ENCODE measurements at places on chromosomes 5 and 9. TPM values are rescaled to one million over a fixed set of nuclear protein-coding genes. Genes with fewer than 3 reads are reported as not detected.

DNA sequence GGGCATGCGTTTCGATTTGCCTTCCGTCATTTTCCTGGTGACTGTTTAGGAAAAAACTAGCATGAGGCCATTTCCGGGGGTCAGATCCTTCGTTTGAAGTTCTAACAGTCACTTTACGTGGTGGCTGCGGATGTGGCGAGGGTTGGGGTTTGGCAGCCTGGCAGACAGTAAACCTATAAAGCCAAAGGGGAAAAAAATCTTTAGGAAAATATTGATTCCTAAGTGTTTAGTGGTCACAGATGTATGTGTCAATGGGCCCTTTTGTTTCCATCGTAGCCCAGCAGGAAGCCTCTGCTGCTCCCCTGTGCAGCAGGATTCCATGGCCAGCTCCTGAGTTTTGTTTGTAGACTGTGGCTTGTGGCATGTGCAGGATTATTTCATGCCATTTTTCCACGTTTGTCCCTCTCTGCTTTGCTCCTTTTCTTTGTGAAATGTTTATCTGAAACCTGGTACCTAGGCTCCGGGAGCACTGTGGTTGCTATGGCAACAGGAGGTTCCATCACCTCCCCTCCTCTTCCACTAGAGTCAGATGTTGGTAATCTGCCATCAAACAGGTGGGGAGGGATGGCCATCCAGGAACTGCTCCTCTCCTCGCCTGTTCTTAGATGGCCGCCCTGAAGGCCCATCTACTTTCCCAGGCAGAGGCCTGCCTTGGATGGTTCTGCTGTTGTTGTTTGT, 202.3 kb downstream of the AOPEP start:
- no peak overlapping the region for H3K4me3 ChIP-seq
- no peak overlapping the region for H3K27ac ChIP-seq
- H3K27me3 ChIP-seq, result no peaks in the 10 kb centered on the region
- no peak for ATAC-seq

DNA sequence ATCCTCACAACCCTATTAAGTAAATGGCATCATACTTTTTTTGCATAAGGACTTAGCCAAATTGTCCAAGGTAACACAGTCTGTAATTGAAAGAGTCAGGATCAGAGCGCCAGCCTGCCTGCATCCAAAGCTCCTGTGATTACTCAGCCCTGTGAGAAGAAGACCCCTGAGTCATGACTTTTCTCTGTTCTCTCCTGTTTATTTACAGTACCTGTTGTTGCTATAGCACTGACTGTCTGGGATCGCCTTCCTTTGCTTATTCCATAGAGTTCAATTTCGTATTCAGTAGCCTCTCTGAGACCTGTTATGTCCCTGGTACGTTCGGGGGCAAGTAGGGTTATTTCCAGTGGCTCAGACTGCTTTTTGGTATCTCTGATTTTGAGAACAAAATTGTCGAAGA, 71.8 kb downstream of the TNC start:
- peaks cover 6% of the 10 kb centered on the region for H3K4me1 ChIP-seq
- no peaks in the 10 kb centered on the region for H3K36me3 ChIP-seq
- peaks cover 12% of the 10 kb centered on the region for H3K27me3 ChIP-seq
- H3K27ac ChIP-seq, result no peak overlapping the region
- no peak overlapping the region for H3K4me3 ChIP-seq

- H3K4me1 ChIP-seq, result no peaks in the 10 kb centered on the region
- H3K27me3 ChIP-seq, result no peaks in the 10 kb centered on the region
- no peak overlapping the region for H3K27ac ChIP-seq
- no peak overlapping the region for H3K4me3 ChIP-seq
Observed at GRCh38 chr5:53386341-53386740, 94.1 kb upstream of the FST start.

- H3K27ac ChIP-seq, result no peak overlapping the region
- peaks cover 17% of the 10 kb centered on the region for H3K27me3 ChIP-seq
- no peaks in the 10 kb centered on the region for H3K36me3 ChIP-seq
- no peak for ATAC-seq
- H3K4me3 ChIP-seq, result no peak overlapping the region
Observed at GRCh38 chr5:6543830-6544560, 88.8 kb downstream of the NSUN2 start.

DNA sequence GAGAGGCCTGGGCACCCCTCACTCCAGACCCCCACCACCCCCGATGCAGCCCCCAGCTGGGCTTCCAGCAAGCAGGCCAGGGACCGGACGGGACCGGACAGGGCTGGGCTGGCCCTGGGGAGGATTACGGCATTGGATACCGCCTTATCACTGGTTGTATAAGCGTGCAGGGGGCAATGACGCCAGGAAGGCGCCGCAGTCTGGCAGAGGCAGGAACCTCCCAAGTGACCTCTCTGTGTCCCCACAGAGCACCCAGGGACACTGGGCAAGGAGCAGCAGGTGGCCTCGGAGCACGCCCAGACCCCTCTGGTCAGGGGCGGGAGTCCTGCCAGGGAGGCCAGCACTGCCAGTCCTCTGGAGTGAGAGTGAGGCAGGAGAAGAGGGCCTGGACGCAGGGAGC, 723 bp upstream of the LCN15 start:
- ATAC-seq, result no peak
- no peaks in the 10 kb centered on the region for H3K36me3 ChIP-seq
- no peak overlapping the region for H3K27ac ChIP-seq
- H3K4me3 ChIP-seq, result no peak overlapping the region
- peaks cover 9% of the 10 kb centered on the region for H3K27me3 ChIP-seq
- peaks cover 6% of the 10 kb centered on the region for H3K4me1 ChIP-seq

DNA sequence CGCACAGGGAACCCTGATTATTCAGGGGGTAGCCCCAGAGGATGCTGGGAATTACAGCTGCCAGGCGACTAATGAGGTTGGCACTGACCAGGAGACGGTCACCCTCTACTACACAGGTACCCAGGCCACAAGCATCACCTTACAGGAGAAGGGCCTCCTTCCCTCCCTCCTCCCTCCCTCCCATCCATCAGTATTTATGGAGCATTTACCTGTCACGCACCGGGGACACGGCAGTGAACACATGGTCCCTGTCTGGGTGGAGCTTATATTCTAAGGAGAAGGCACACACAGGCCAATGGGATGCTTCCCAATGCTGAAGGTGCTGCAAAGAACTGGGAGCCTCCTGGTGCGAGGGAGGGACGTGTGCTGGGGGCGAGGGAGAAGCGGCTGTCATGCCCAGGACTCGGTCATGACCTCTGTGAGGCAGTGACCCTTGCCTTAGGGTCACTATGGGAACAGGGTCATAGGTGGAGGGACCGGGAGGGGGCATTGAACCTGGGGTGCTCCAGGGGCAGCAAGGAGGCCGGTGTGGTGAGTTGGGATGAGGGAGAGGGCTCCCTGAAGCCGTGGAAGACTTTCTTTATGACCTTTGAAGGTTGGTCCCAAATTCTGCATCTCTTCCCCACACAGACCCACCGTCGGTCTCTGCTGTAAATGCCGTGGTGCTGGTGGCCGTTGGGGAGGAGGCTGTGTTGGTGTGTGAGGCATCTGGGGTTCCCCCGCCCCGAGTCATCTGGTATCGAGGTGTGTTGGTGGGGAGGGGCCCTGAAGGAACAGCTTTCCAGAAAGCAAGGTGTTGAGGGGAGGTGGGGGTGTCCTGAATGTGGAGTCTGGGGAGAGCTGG, 41.5 kb downstream of the HMCN2 start:
- no peaks in the 10 kb centered on the region for H3K4me1 ChIP-seq
- H3K27ac ChIP-seq, result no peak overlapping the region
- peaks cover 16% of the 10 kb centered on the region for H3K27me3 ChIP-seq

DNA sequence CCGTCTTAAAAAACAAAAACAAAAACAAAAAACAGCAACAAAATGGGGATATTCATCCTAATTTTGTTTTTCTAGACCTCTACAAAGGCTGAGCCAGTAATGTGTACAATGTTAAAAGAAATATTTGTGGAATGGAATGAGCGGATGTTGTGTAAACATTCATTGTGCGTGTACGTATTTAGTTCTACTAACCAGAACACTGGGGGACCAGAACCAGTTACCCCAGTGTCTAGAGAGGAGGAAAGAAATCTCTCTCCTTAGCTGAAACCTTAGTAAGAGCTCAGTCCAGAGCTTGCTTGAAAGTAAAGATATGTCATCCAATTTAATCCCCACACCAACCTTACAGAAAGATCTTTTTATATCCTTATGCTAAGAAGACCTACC, 106.7 kb upstream of the CPEB4 start:
- H3K4me1 ChIP-seq, result peaks cover 11% of the 10 kb centered on the region
- peak overlapping the region; percentile 90 for H3K27ac ChIP-seq
- H3K27me3 ChIP-seq, result no peaks in the 10 kb centered on the region
- ATAC-seq, result no peak

DNA sequence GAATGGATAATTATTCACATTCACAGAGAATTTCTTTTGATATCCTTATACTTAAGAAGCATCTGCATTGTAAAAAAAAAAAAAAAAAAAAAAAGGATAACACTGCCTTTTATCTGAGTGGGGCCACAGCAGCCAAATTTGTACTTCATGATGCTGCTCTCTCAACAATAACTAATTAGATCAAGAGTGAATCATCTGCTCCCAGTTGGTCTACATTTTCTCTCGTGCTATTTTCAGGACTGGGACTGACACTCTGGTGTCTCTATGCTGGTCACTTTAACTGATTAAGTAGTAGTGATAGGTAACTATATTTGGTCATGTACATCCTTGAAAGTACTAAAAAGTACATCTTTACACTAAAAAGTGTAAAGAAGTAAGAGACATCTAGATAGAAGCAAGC, 90.1 kb downstream of the RFX3 start:
- no peaks in the 10 kb centered on the region for H3K27me3 ChIP-seq
- no peak for ATAC-seq
- no peak overlapping the region for H3K27ac ChIP-seq
- H3K4me1 ChIP-seq, result peaks cover 6% of the 10 kb centered on the region
- no peak overlapping the region for H3K4me3 ChIP-seq

DNA sequence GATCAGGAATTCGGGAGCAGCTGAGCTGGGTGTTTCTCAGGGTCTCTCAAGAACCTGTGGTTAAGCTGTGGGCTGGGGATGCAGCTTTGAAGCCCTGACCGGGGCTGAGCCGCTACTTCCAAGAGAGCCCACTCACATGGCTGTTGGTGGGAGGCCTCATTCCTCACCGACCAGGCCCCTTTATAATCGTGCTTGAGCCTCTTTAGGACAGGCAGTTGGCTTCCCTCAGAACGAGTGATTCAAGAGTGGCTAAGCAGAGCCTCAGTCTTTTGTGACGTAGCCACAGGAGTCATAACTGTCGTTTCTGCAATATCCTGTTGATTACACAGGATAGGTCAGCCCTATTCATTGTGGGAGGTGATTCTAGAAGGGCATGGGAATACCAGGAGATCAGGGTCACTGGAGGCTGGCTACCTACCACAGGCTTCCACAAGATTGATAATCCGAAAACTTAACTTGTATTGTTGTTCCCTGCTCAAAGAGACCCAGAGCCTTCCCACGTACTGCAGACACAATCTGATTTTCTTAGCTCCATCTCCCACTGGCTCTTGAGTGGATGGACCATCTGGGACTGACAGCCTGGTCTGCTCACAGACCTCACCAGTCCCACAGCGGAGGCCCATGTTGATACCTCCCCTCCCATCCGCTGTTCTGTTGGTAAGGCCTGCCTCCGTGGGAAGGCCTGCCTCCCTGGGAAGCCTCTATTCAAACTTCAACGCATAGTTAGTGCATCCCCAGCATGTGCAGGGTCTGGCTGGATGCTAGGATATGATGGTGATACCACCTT, 3.0 kb upstream of the ERGIC1 start:
- peaks cover 11% of the 10 kb centered on the region for H3K4me1 ChIP-seq
- H3K4me3 ChIP-seq, result no peak overlapping the region
- H3K36me3 ChIP-seq, result no peaks in the 10 kb centered on the region
- peak; percentile 57 for ATAC-seq
- H3K27ac ChIP-seq, result peak overlapping the region; percentile 20

DNA sequence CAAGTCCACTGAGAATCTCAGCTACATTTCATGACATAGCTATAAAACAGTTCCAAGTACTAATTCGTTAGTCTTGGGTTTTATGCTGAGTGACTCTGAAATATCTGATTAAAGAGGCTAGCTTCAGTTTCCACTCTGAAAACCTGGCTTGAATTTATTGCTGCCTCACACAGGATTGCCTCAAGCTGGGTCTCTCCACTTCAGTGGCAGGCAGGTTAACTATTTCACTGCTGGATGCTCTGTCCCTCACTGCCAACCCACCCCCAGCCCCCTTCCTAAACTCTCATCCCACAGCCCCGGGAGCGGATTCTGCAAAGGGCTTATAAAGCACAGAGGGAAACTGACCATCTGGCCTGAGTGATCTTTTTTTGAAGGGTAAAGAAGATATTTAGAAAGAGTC, 318.3 kb downstream of the MLLT3 start:
- H3K27ac ChIP-seq, result no peak overlapping the region
- no peak for ATAC-seq
- no peaks in the 10 kb centered on the region for H3K36me3 ChIP-seq
- no peak overlapping the region for H3K4me3 ChIP-seq

GRCh38 chr5:113047733-113048652, 71.4 kb downstream of the DCP2 start:
- peaks cover 7% of the 10 kb centered on the region for H3K4me1 ChIP-seq
- no peak overlapping the region for H3K27ac ChIP-seq
- ATAC-seq, result no peak
- no peaks in the 10 kb centered on the region for H3K27me3 ChIP-seq
- no peak overlapping the region for H3K4me3 ChIP-seq

DNA sequence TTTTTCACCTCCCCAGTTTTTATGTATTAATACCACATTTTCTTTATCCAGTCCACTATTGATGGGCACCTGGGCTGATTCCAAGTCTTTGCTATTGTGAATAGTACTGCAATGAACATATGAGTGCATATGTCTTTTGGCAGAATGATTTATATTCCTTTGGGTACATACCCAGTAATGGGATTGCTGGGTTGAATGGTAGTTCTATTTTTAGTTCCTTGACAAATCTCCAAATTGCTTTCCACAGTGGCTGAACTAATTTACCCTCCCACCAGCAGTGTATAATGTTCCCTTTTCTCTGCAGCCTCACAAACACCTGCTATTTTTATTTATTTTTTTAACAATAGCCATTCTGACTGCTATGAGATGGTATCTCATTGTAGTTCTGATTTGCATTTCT, 340.2 kb downstream of the ADAMTS6 start:
- no peaks in the 10 kb centered on the region for H3K36me3 ChIP-seq
- no peak for ATAC-seq
- H3K27me3 ChIP-seq, result peaks cover 4% of the 10 kb centered on the region
- no peak overlapping the region for H3K4me3 ChIP-seq
- no peak overlapping the region for H3K27ac ChIP-seq

DNA sequence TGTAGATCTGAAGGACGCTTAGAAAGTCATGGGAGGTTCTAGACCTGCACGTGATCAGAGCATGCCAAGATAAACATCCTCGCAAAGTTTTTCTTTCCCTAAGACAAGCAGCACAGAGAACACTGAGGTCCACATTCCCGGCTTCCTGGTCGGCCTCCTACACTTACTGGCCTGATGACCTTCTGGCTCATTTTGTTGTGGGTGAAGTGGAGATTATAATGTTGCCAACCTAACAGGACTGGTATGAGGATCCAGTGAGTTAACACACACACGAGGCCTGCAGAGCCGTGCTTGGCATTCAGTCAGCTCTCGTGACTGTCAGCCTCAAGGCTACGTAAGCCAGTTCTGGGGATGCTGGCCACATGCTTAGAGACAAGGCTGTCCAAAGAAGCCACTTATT, 186.0 kb downstream of the TENT4A start:
- H3K4me1 ChIP-seq, result no peaks in the 10 kb centered on the region
- no peak overlapping the region for H3K4me3 ChIP-seq
- no peak overlapping the region for H3K27ac ChIP-seq
- no peak for ATAC-seq
- H3K27me3 ChIP-seq, result no peaks in the 10 kb centered on the region

TAF11L2 gene
- total RNA-seq, result not detected

GBGT1 gene
- total RNA-seq, result 7.2 TPM

EGFL7 gene
- total RNA-seq, result 1.0 TPM

SLC12A7 gene
- 17.6 TPM for total RNA-seq

WNT8A gene
- total RNA-seq, result not detected

C5orf58 gene
- not detected for total RNA-seq

MFAP3 gene
- 16.1 TPM for total RNA-seq
